Chondrocyte (in vitro differentiated cells): ENCODE measurements at places on chromosomes 13 and 19. TPM values are rescaled to one million over a fixed set of nuclear protein-coding genes. Genes with fewer than 3 reads are reported as not detected.
A peak's percentile ranks its signal among the peaks of the same experiment; 100 is the strongest.

GRK1 gene
- total RNA-seq, result 0.07 TPM in 1 of 3 replicates, not detected in the others

TMEM145 gene
- 0.32 to 0.36 TPM in 2 of 3 replicates, not detected in the other for total RNA-seq

SMIM24 gene
- total RNA-seq, result not detected in 3 replicates

TNNT1 gene
- 0.62 TPM in 1 of 3 replicates, not detected in the others for total RNA-seq

PSG6 gene
- total RNA-seq, result not detected in 3 replicates

SCEL gene
- not detected in 3 replicates for total RNA-seq

ZNF444 gene
- 30.4 to 33.1 TPM (median 31.5 TPM) in 3 replicates for total RNA-seq

FXYD1 gene
- 2.9 to 7.8 TPM (median 7.1 TPM) in 3 replicates for total RNA-seq

GGN gene
- 0.80 to 1.8 TPM (median 1.5 TPM) in 3 replicates for total RNA-seq

IGSF23 gene
- total RNA-seq, result not detected in 3 replicates

GRCh38 chr19:11578258-11579142 is 1.1 kb upstream of the ACP5 start:
- DNase-seq, result no peak

- DNase-seq, result no peak
Observed at GRCh38 chr13:50106559-50106958, 91.3 kb downstream of the KCNRG start.

DNA sequence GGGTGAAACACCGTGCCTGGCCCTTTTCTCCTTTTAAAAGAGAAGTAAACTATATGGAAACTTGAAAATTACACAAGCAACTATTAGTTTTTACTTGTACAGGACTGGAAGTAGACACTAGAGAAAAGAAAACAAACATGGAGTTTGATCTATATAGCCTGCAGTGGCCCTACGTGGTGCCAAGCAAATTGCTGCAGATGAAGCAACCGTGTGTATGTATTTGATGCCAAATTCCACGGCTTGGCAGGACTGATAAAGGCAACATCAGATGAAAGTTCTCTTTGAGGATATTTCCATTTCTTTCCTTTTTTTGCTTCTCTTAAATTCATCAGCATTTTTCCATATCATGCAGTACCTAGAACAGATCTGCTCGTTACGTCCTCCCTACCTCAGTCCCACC is 49.8 kb downstream of the ATP8A2 start:
- DNase-seq, result no peak

GRCh38 chr13:42894765-42895243 is 97.2 kb downstream of the EPSTI1 start:
- DNase-seq, result no peak

- no peak for DNase-seq
Observed at GRCh38 chr13:65336916-65337315, 1893.2 kb downstream of the PCDH9 start.

- DNase-seq, result no peak
Observed at GRCh38 chr13:41212881-41213280, 18.5 kb upstream of the KBTBD7 start.

GRCh38 chr13:37068962-37069361 is 9.5 kb upstream of the SUPT20H start:
- no peak for DNase-seq

DNA sequence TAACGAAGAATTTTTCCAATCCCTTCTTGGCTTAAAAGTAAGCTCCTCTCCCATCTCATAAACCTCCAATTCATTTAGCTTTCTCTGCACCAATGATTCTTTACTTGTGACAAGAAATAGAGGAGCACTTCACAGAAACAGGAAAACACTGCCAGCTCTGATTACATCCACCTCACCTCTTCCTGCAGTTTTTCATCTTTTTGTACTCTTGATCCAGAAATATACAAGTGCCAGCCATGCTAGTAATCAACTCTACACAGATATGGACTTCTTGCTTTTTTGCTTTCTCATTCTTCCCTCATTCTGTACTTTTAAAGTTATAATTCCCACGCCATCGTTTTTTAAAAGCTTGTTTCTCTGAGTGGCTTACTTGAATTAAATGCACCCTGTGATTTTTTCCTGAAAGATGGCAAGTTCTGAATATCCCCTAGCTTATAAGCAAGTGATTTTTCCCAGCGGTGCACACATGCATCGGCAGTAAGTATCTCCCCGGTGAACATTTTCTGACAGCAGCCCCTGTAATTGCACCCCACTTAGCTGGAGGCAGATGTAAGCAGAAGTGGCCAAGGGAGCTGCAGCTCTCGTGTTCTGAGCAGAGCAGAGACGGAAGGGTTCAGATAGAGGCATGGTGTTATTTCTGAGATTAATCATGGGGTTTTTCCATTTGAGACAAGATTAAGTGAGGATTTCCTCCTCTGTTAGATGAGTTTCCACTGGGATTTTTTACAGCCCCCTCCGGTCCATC is 340.7 kb downstream of the SLC7A1 start:
- DNase-seq, result no peak

- no peak for DNase-seq
Observed at GRCh38 chr19:43783636-43784035, 2.9 kb upstream of the KCNN4 start.

DNA sequence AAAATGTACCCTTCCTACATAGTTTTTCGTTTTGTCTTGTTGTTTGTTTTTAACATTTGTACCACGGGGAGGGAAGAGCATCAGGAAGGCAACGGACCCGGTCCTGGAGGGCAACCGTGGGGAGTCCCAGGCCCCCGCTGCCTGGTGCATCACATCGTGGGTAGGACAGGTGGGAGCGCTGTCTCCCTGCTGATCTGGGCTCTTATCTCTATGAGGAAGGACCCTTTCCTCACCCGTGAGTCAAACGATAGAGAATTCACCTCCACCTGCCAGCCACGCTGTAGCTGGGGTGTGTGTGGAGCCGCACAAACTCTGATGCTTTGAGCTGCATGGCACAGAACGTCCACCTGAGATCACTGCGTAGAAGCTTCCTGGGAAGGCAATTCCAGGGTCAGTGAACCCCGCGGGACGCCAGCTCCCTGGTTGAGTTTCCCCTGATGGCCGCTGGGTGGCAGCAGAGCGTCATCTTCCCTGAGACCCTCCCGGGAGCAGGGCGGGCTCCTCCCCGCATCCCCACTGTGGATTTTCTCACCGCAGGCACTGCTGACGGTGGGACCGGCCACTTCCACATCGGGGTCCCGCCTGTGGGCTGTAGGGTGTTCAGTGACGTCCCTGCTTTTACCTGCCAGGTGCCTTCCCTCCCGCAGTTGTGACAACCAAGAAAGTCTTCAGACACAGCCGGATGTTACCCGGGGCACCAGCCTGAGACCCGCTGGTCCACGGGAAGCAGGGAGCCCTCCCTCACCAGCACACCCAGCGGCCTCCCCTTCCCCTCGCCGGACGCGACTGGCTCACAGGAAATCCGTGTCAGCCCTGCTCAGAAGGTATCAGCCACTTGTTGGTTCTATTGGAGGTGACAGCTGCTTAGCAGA is 54.7 kb downstream of the ZNF787 start:
- DNase-seq, result no peak

DNA sequence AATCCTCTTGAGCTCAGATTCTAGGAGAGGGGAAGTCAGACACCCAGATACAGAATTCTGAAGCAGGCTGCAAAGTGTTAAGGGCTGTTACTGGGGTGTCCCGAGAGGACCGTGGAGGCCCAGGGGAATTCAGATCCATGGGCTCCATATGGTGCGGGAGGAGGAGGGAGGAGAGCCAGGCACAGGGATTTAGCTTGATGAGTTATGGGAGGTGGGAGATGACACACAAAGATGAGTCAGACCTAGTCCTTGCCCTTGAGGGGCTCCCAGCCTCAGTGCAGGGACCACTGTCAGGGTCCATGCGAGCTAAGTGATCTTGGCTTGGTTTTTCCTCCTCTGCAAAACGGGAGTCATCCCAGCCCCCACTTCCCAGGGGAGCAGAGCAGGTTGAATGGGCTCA is 14.4 kb upstream of the GIPR start:
- DNase-seq, result no peak

DNA sequence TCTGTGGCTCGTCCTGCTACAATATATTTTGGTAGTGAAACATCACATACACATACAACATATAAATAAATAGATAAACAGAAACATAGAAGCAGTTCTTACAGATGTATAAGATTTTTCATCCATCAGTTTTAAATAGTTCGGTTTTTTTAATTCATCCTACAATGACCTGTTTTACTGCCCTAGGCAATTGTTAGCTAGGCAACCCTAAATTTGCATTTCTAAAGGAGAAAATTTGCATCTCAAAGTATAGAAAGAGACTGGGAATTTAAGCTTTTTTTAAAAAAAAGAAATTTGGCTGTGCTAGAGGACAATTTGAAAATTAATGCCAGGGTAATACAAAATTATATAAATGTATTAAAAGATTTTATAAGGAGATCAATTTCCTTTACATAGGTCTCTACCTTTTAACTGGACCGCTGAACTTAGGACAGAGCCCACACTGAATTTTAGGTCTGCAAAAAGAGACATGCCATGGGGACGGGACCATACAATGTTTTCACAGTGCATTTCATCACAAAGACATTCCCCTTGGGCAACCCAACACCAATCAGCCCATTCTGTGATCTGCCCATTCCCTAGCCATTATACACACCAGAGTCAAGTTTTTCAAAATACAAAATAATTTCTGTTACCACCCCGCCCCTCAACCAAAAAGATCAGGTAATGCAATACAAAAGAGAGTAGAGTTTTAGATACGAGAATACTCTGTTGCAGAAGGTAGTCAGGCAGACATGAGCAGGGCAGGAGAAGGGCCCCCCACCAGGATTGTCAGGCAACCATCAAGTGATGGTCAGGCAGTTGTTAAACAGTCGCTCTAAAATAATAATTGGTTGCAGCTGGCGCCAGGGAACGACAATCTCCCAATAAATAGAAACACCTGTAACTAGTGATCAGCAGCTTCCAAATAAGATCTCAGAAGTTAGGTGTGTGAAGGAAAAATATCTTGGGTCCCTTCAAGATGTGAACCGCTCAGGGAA is 299.7 kb upstream of the SGCG start:
- DNase-seq, result no peak

- no peak for DNase-seq
Observed at GRCh38 chr13:74675182-74675581, 541.0 kb upstream of the KLF12 start.

GRCh38 chr19:5172859-5173630 is 167.6 kb downstream of the PTPRS start:
- DNase-seq, result no peak

DNA sequence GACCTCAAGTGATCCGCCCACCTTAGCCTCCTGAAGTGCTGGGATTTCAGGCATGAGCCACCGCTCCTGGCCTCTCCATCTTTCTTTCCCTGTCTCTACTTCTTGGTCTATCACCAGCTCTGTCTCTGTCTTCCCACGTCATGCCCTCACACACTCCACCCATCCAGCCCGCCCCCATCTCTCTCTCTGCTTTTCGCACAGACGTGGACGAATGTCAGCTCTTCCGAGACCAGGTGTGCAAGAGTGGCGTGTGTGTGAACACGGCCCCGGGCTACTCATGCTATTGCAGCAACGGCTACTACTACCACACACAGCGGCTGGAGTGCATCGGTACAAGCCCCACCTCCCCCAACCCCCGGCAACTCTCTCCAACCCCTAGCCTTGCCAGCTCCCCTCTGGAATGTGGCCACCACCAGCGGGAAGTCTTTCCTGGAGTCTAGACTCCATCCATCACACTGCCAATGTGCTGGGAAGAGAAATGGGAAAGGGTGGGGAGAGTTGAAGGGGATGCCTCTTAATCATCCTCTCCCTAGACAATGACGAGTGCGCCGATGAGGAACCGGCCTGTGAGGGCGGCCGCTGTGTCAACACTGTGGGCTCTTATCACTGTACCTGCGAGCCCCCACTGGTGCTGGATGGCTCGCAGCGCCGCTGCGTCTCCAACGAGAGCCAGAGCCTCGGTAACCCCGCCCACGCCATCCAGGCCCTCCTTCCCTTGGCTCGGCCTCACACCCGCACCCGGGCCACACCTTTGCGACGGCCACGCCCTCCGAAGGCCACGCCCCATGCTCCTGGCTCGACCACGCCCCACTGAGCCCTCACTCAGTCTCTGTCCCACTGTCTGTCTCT is 22.5 kb downstream of the LTBP4 start:
- DNase-seq, result no peak

DNA sequence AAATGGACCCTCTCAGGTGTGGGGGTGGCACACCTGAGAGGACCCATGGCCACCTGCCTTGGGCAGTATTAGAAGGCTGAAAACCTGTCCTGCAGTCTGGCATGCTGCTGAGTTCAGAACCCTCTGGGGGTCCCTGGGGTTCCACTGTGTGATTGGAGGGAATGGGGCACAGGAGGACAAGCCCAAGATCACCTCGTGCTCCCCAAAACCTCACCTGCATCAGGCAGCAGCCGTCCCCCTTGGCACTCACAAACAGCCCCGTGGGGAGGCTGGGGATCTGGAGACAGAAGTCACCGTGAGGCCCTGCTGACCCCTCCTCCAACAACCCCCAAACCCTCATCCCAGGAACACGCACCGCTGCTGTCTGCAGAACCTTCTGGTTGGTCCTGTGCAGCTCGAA is 14.5 kb downstream of the F2RL3 start:
- no peak for DNase-seq

- DNase-seq, result no peak
Observed at GRCh38 chr19:46906221-46906620, 45.4 kb downstream of the ARHGAP35 start.

GRCh38 chr19:39918183-39918651 is 16.2 kb downstream of the FCGBP start:
- DNase-seq, result no peak

DNA sequence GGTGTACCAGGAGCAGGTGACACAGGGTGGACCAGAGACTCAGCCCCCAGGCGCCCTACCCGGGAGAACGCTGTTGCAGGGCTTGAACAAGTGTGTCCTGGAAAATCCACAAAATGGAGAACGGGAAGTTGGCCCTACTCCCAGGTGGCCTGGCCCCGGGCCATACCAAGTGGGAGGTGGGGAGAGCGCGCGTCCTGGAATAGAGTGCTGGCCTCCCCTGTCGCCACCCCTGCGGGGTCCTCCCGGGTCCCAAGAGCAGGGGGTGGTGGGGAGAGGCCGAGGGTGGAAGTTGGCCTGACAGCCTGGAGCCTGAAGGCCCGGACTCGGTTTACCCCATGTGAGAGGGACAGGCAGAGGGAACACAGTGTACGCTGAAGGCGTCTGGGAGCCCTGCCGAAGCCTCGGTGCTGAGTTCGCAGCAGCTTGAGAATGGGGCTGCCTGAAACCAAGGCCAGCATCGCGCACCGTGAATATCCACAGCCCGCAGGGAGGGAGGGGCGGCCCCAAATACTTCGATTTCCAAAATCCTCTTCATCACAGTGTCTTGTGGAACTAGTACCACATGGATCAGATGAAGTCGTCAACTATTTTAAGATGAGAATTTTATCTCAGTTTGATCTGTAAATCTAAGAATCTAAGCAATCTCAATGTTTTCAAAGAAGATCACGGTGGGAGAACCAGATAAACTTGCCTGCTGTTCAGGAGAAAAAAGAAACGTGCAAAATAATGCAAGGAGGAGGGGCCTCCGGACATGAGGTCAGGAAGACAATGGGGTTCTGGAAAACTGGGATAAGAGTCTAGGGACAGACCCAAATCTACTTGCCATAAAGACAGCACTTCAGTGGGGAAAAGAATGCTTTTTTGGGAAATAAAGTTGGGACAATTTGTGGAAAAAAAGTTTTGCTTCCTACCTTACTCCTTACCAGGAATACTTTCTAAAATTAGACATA is 10.4 kb upstream of the KLF16 start:
- peak; percentile 65 for DNase-seq

- peak; percentile 90 for DNase-seq
Observed at GRCh38 chr19:518598-519231, 11.4 kb downstream of the TPGS1 start.
